ENCODE measurements at places on chromosomes 16 and 17.

DNA sequence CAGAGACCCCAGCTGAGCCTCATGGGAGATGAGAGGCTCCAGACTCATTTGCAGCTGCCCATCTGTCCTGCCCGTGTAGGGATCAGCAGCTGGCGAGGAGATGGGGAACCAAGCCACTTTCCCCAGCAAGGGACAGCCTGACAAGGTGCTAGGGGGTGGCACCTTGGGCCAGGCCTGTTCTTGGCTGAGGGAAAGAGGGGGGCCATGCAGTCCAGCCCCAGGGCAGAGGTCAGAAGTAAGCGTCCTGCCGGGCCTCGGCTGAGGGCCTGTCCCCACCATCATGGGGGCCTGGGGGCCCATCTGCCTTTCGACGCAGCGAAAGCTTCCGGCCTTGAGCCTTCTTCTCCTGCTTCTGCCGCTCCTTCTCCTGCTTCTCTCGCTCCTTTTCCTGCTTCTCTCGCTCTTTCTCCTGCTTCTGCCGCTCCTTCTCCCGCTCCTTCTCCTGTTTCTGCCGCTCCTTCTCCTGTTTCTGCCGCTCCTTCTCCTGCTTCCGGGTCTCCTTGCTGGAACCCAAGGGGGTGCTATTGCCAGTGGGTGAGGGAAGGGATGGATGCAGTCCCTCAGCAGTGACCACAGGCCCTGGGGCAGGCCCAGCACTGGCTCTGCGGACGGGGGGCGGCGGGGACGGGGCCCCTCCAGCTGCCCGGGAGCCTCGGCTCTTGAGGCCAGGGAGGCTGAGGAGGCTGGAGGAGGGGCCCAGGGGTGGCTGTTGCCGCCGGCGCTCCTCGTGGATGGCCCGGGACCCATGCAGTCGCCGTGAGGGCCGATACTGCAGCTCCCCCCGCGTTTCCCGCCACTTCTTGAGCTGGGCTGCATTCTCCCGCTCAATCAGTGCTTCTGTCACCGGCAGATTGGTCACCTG is 2.8 kb upstream of the CD2BP2 start:
- no peak for DNase-seq

DNA sequence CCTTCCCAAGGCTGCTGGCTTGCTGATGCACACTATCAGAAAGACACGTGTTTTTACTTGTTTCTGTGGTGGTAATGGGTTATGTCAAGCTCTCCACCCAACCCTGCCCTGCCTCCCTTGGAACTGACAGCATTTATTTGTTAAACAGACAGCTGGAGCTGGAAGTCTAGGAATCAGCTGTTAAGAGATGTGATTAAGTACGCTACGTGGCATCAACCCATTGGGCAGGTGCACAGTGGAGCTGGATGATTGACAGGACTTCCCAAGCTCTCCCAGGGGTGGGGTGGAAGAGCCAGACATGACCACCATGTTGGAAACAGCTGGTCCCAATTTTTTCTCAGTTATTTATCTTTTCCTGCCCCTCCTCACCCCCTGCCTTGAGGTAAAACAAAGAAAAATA is 49.4 kb downstream of the ADAMTS18 start:
- no peak for DNase-seq

- no peak for DNase-seq
Measured at GRCh38 chr17:64472564-64472963, 23.6 kb downstream of the MILR1 start.

DNA sequence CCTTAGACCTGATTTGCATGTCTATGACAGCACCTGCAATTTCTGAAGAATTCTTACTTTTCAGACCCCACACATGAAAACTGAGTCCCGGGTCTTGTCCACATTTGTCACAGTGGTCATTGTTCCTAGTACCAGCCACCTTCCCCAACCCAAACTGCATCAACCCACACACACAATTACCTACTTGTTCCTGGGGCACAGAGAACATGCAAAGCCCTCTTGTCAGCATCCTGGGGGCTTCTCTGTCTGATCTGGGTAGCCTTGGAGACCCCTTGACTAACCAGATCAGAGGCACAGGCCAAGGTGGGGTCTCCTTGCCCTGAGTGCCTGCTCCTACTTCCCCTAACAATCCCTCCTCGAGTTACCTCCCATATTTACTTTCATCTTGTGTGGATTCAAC is 36.7 kb upstream of the PIK3R6 start:
- no peak for DNase-seq

- no peak for DNase-seq
Measured at GRCh38 chr17:68302066-68302564, 10.8 kb downstream of the ARSG start.

Data from gastrocnemius medialis (tissue), 4 donors.